ENCODE measurements at places on chromosomes 11 and 22.

- DNase-seq, result peak; percentile 91
Measured at GRCh38 chr11:2186669-2187279, 15.2 kb upstream of the TH start.

DNA sequence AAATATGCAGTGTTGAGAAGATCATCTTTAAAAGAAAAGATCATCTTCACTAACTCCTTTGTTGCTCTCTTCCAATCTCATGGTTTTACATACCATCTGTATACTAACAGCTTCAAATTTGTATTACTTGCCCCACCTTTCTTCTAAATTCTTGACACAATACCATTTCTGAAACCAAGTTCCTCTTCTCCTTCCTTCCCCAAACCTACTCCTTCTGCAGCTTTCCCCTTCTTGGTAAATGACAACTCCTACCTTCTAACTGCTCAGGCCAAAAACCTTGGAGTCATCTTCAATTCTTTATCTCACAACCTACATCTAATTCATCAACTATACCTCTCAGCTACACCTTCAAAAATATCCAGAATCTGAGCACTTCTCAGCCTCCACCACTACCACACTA, 9.3 kb downstream of the PRCP start:
- DNase-seq, result no peak

DNA sequence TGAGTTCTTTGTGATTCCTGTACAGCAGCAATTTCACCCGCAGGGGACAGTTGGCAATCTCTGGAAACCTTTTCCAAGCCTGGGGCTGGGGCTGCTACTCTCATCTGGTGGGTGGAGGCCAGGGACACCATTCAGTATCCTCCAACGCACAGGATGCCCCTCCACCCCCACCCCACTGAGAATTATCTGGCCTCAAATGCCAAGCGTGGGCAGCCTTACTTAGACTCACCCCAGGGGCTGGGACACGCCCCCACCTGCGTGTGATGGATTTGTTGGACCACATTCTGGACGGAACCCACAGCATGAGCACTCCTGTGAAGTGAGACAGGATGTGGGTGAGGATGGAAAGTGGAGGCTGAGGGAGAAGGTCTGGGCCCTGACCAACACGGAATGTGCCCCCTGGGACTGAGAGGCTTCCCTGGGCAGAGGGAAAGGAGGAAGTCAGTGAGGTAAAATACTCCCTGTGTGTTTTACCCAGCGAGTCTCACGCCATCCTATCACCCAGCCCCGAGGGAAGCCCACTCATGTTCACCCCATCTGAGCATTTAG, 13.7 kb downstream of the RASD2 start:
- DNase-seq, result no peak

DNA sequence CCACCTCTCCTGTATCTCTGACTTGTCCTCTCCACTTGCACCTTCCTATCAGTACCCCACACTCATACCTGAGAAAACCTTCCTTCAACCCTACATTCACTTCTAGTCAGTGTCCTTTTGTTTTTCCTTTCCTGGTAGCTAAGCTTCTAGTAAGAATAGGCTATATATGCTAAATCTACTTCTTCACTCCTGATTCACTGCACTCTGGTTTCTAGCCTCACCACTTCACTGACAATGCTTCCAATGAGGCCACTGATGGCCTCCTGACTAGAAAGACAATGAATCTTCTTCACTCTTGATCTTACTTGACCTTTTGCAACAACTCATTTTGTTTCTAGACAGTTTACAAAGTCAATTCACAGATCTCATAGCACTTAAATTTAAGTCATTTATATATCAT, 52.0 kb downstream of the RELT start:
- DNase-seq, result no peak

GRCh38 chr11:115238791-115239190, 265.4 kb downstream of the CADM1 start:
- DNase-seq, result no peak

DNA sequence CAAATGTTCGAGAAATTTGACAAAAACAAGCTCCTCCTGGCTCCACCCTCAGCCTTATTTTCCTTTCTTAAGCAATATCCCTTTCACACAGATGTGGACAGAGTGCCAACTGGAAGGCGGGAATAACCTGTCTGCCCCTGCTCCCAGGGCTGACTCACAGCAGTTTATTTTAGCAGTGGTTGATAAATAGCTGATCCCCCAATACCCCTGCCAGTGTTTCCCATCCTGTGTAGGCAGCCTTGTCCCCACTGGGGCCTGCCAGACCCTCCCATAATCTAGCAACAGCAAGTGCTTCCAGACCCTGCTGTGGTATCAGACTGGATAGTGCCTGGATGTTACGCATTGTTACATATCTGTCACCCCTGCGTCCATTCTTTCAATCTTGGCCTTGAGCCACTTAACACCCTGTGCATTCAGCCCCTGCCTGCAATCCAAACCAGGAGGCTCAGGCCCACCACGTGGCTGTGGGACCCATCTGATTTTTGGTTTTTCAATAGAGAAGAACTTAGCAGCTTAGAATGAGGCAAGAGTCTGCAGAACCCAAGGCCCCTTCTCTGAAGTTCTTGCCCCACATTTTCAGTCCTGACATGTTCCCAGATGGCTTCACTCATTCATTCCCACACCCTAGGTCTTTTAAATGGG, 53.7 kb downstream of the PARVA start:
- no peak for DNase-seq

DNA sequence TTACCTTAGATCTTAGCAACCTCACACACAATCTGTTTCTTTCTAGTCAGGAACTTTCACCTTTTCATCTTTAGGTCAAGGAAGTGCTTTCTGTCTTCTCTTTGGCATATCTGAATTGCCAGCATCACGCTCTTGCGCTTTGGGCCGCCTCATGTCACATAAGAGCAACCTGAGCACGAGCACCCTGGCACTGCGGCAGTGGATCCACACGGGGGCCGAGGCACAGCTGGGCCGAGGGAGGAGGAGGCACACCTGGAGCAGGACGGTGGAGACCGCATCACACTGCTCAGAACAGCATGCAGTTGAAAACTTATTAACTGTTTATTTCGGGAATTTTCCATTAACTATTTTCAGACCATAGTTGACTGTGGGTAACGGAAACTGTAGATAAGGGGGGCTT, 10.7 kb downstream of the MOB2 start:
- DNase-seq, result no peak

DNA sequence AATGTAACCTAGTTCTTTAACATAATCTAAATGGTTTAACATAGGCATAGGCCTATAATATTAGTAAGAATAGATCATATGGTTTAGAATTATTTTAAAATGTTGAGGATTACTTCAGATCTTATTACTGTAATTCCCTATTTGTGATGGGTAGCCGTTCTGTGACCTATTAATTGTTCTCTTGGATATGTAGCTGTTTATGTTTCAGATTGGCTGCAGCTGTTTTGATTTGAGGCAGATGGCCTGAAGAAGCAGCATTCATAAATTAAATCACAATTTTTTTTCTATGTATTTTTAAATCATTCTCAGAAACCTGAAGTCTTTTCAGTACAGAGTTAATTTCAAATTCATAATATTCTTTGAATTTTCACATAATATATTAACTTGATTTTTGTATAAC, 104.5 kb downstream of the PDE3B start:
- DNase-seq, result no peak

DNA sequence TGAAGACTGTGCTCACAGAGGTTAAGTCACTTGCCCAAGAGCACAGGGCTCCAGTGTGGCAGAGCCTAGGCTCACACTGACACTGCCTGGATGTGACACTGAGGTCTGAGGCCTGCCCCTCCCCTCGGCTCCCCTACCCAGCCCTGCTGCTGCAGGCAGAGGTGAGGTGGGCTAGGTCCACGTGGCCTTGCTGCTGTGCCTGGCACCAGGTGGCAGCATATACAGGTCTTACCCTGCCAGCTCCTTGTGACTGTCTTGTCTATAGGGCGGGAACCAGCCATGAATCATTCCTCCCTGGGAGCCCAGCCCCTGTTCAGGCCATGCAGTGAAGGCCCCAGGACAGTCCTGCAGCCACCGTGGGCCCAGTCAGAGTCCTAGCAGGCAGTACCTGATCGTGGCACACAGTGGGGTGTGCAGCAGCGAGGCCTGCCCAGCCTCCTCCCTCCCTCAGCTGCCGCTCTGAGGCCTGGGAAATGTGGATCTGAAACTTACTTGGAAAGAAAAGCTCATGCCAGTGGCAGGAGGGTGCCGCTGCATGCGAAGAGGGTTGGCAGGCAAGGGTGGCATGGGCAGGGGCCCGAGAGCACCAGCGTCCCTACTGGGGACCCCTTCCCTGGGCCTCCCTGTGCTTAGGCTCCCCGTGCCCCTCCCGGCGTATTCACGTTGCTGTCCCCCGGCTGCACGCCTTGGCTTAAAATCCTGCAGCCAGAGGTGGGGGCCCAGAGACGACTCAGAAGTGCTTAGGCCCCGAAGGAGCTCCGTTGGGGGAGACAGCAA, 1.2 kb upstream of the CERK start:
- DNase-seq, result peak; percentile 69

- peak; percentile 71 for DNase-seq
Measured at GRCh38 chr22:30390974-30391691, 3.9 kb upstream of the RNF215 start.

- no peak for DNase-seq
Measured at GRCh38 chr11:126318574-126319373, 14.9 kb downstream of the DCPS start.

DNA sequence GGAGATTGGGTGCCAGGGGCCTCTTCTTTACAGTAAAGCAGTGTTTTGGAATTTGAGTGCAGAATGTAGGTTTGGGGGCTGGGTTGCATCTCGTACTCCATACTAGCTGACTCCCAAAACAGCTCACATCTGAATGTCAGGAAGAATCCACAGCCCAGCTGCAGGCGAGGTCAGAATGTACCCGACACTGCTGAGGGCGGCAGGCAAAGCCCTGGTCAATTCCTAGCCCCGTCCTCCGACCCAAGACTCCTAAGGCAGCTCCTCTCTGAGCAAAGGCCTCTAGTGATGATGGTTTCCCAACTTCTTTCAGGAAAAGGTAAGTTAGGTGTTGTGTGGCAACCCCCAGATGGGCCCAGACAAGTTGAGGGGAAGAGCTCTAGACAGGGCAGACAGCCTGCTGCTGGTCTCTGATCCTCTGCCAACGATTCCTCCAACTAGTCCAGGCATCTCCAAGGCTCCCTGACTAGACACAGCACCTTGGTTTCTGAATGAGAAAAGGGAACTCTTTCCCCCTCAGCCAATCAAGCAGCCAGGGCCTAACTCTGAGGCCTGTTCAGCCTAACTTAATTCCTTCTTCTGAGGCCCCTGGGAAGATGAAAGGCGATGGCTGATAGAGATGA, 8.6 kb downstream of the LARGE2 start:
- no peak for DNase-seq
